GM04503 (cell line): ENCODE measurements at places on chromosomes 5 and 9.

DNA sequence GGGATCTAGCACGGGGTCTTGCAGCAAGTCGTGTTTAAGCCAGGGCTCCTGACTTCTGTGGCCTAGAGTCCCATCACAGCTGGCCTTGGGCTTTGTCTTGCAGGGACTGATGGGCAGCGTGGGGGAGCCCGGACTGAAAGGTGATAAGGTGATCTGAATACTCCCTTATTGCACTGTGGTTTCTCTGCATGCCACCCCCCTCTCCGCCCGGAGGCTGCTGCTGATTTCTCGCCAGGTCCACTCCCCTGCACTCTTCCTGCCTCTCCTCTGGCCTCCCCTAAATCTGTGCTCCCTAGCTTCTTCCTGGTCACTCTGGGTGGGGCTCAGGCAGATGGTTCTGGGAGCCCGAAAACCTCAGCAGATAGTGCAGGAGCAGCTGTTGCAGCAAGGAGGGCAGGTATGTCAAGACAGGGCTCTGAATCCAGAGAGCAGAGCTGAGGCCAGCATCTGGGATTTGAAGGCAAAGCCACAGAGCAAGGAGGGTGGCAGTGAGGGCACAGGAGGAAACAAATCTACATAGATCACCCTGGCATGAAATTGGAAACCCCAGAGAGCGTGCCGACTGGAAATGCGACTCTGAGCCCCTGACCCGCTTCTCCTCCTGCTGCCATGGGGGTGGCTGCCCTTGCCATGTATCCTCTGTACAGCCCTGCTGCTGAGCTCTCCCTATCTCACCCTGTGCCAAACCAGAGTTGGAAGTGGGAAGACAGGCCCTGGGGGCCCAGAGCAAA is 76.5 kb downstream of the COL27A1 start:
- no peak for DNase-seq

DNA sequence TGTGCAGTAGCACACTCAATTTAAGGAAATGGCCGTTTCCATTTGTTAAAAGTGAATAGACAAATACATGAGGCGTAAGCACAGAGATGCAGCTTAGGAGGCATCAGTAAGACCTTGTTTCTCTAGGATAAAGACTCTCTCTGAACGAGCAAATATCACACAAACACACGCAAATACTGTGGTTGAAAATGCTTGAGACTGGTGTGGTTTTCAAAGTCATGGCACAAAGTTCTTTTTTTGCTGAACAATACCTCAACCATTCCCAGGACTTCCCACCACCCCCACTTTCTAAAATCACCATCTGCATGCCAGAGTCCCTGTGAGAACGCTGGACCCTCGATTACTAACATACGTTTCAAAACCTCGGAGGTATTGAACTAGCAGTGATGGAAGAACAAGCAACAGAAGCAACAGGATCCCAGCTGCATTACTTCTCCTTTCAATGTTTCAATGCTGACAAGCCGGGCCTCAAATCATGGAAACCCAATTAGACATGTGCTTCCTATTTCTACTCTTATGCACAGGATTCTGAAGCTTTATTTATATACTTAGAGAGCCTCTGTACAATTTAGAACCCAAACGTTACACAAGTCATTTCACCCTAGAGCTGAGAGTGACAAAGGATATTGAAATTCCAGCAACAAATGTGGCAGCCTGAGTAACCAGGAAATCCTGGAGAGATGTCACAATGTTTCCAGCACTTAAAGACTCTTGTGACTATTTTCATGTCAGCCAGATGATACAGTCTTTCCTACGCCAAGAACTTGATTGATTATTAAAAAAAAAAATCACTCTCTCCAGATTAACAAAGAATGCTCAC is 63.9 kb downstream of the CDC14B start:
- peak; percentile 68 for DNase-seq

GRCh38 chr5:60287174-60287771 is 393.7 kb upstream of the PDE4D start:
- DNase-seq, result no peak

GRCh38 chr9:137406085-137406760 is 16.7 kb downstream of the EXD3 start:
- DNase-seq, result no peak

GRCh38 chr5:103393101-103393754 is 134.7 kb downstream of the MACIR start:
- DNase-seq, result peak; percentile 50

DNA sequence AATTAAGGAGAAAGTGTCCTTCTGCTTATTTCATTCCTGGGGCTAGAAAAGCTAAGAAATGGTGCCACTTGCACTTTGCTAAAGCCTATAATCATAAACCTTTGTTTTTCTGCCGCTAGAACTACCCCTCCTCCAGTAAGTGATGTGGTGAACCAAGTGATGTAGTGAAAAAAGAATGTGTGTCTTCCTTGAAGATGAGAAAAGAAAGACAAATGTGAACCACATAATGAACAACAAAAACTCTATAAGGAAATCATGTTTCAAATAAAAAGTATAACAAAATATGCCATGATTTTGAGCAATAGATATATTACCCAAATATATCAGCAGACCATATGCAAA is 179.0 kb upstream of the SGCD start:
- DNase-seq, result no peak

- no peak for DNase-seq
Measured at GRCh38 chr9:123724211-123724796, 205.6 kb downstream of the DENND1A start.

DNA sequence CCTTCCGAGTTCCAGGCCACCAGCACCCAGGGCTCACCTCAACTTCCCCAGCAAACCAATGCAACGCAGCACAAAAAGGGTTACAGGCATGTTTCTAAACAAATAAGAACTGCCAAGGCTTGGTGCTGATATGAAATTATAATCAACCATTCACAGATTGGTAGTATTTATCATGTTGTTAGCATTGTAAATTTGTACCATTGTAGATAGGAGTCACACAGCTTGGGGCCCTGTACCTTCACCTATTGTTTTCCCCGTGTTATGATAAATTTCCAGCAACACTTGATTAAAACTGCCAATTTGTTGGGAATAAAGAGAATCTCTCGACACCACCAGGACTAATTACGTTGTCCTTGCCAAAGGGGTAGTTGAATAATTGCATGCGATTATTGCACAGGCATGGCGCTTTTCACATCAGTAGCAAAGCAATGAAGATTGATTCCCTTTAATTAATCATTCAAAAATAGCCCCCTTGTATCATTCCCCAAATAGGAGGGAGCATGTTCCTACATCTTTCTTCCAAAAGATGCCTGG is 454.1 kb downstream of the ZNF608 start:
- no peak for DNase-seq

DNA sequence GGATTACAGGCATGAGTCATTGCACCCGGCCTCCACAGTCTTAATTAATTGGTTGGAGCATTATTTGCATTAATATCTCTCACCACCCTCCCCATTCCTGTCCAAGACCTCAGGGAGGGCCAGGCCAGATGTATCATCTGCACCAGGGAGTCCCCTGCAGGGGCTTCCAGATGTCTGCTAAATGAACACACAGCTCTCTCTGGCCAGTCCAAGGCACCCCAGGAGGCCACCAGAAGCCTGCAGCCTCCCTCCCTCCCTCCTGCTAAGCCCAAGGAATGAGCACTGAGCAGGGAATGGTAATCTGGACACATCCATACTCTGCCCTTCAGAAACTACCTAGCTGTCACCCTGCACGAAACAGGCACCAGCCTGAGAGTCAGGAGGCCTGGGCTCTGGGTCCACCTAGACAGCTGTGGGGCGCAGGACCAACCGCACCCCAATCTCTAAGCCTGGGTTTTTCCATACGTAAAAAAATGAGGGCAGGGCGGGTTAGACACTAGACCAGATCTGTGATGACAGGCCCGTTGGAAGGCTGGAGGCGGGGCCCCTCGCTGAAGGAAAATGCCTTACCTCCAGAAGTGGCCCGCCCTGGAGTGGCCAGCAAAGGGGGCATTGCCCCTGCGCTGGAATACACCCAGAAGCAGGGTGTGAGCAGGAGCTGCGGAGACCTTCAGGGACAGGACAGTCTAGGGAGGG is 8.3 kb downstream of the CIZ1 start:
- DNase-seq, result no peak

GRCh38 chr5:116451905-116452450 is 122.6 kb downstream of the SEMA6A start:
- no peak for DNase-seq

DNA sequence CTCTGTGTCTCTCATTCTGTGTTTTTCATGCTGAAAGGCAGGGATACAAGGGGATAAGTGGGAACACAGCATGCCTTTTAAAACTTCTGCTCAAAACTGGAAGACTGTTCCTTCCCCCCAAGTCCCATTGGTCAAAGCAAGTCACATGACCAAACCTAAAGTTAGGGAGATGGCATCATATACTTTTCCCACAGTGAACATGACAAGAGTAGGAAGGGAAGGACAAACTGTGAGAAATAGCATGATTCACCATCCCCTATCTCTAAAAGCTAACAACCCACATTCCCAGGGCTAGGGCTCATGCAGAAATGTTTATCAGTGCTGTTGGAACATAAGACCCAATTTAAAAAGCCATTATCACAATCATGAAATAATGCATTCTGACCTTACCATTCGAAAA is 24.2 kb upstream of the SHISAL2B start:
- no peak for DNase-seq

- DNase-seq, result no peak
Measured at GRCh38 chr5:63263411-63263810, 684.8 kb downstream of the LRRC70 start.

DNA sequence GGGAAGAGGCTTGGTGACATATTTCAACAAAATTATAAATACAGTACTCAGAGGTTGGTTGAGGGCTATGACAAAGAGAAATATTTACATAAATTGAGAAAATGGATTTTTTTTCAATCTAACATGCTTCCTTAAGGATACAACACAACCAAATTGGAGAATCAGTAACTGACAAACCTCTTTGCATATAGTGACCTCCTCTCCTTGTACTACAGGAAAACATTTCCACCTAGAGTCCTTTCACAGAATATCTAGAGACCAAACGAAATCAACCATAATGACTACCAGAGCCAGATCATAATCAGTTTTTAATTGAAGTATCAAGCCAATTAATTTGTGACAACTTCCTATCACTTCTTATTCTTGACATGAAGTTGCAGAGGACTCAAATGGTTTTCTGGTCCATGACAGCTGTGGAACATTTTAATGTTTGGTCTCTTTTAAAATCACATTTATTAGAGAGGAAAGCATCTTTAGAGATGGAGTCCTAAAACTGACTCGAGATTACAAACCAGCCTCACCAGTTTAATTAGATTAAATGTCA is 1636.5 kb upstream of the C9orf72 start:
- no peak for DNase-seq

DNA sequence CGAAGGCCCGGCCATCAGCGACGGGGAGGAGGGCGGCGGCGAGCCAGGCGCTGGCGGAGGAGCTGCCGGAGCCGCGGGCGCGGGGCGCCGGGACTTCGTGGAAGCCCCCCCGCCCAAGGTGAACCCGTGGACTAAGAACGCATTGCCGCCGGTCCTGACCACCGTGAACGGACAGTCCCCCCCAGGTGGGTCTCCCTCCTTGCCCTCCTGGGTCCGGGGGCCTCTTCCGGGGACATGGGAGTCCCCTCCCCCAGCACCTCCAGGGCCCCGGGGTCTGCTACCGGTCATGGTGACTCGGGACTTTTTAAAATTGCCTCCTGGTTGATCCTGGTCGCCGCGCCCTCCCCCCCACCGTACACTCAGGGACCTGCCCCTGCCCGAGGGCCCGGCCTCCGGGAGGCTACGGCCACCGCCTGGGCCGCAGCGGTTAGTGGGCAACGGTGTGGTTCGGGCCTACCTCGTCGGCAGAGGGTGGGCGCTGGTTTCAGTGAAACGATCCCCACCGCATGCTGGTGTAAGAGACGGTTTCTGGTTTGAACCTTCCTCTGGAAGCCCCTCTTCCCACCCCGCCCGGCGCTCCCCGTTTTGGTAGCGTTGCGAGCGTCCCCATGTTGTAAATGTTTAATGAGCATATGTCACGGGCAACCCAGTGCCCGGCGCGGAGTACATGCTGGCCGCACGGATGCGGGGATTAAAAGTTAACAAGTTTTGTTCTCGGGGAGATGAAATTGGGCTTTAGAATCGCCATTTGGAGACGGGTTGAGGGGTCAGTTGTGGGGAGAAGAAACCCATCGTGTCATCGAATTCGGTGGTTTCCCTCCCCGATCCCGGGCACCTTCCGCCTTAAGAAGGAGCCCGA is 1.1 kb downstream of the LARP1 start:
- no peak for DNase-seq

DNA sequence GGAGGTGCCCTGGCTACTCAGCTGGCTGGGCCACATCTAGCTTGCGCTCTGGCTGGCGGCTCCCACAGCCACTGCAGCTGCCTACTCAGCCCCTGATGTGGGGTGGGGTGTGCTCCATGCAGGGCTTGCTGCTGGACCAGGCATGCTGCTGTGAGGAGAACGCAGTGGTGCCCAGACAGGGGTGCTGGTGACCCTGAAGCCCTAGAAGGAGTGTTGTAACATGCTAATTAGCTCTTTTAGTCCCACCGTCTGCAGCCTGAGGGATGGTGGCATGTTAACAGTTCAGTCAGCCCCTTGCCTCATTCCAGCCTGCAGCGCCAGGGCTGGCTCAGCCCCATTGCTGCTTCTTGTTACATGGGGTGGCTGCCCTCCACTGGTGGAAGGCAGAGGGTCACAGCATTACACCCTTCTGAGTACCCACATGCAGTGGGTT is 642.3 kb downstream of the DMRTA1 start:
- DNase-seq, result no peak

DNA sequence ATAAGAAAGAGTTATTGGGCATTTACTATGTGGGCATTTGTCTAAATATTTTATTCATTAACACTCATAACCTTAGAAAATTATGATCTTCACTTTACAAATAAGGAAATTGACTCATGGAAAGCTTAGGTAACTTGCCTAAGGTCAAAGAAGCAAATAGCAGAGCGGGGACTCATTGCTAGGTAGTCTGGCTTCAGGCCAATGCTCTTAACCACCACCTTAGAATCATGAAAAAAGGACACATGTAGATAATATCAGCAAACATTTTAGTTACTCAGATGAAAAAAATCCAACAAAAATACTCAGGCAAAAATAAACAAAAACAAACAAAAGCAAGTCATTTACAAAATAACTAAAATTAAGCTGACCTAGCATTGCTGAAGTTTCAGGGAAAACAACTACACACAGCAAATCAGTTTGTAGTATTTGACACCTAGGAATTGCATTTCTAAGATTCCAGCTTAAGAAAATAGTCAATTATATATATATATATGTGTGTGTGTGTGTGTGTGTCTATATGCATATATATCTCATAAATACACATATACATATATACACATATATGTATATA is 166.0 kb downstream of the HMHB1 start:
- DNase-seq, result no peak
